T-cell (primary cell): ENCODE measurements at places on chromosomes 12 and 14. TPM values are rescaled to one million over a fixed set of nuclear protein-coding genes. Genes with fewer than 3 reads are reported as not detected.
A peak's percentile ranks its signal among the peaks of the same experiment; 100 is the strongest.

GRCh38 chr12:26119391-26119989, 5.3 kb downstream of the BHLHE41 start:
- H3K4me3 ChIP-seq = no peak overlapping the region
- H3K27ac ChIP-seq = no peak overlapping the region
- no peak for DNase-seq
- no peaks in the 10 kb centered on the region for H3K36me3 ChIP-seq

GRCh38 chr14:87995500-87996290, 2.7 kb upstream of the GALC start:
- no peaks in the 10 kb centered on the region for H3K27me3 ChIP-seq
- H3K36me3 ChIP-seq = no peaks in the 10 kb centered on the region
- H3K4me3 ChIP-seq = no peak overlapping the region
- peaks cover 31% of the 10 kb centered on the region for H3K4me1 ChIP-seq
- H3K27ac ChIP-seq = peak overlapping the region; percentile 98
- no peak for DNase-seq

OAS3 gene
- 18.4 TPM for total RNA-seq

ATL1 gene
- 2.1 TPM for total RNA-seq

NYNRIN gene
- 0.88 TPM for total RNA-seq

DNA sequence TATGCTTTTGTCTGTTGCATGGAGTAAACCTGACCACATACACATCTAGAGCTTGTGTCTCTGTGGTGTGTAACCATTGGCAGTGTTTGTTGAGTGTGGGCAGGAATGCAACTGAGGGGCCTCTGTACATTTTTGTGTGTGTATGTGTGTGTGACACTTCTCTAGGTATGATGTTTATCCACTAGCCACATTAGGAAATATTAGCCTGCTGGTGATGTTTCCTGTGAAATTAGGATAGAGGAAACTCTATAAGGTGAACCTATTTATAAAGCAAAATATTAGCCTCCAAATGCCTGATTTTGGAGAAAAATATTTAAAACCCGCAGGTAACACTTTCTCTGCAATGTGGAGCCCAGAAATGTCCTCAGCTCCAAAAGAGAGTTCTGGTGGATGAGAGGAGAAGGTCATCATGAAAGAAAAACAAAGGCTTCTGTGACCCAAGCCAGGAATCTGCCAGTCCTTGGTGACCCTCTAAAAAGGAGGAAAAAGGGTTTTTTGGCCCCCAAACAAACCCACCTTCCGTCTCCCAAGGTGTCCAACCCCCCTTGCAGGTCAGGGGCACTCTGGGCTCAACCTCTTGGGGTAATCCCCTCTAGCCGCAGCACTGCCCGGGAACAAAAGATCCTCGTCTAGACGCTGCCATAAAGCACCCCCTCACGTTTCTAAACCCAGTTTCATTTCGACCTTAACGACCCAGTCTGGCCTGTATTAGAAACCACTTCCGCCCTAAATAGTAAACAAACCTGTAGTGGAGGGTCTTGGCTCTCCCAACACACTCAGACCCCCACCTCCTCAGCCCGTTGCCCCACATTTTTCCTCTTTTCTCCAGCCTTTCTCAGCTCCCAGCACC, 3.1 kb upstream of the HOTAIR start:
- DNase-seq = no peak
- no peaks in the 10 kb centered on the region for H3K36me3 ChIP-seq
- no peak overlapping the region for H3K4me3 ChIP-seq

ACOT4 gene
- total RNA-seq = 1.2 TPM

GRCh38 chr12:119594772-119595445, 1.3 kb downstream of the TMEM233 start:
- no peak for DNase-seq
- no peaks in the 10 kb centered on the region for H3K36me3 ChIP-seq
- no peak overlapping the region for H3K4me3 ChIP-seq
- H3K4me1 ChIP-seq = no peaks in the 10 kb centered on the region

SLC2A13 gene
- total RNA-seq = 6.0 TPM

DNA sequence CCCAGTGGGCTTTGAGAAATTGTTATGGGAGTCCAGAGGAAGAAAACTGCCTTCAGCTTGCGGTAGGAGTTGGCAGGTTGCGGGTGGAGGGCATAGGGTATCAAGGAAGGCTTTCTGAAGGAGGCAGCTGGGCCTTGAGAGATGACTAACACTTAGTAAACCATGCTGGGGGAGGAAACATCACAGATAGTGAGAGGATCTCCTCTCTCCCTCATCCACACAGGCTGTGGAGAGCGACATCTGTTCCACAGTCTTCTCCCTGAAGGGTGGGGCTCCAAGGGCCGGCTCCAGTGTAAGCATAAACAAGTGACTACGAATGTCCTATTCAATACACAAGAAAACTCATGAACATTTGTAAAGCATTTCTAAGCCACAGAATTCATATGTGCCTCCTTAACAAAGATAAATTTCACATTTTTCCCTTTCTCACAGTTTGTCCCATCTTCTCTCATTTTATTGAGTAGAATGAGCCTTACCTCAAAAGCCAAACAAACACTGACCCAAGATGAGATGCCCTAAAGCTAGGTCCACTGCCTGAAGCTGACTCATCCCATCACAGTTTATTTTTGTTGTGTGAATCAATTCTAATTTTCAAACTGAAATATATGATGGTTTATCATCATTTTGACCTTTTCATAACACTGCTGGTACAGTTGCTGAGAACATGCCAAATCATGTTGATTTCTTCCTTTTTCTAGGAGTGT, 227.9 kb downstream of the SLC25A21 start:
- no peaks in the 10 kb centered on the region for H3K36me3 ChIP-seq
- no peak overlapping the region for H3K27ac ChIP-seq
- no peak overlapping the region for H3K4me3 ChIP-seq
- no peak for DNase-seq

- no peaks in the 10 kb centered on the region for H3K27me3 ChIP-seq
- H3K36me3 ChIP-seq = no peaks in the 10 kb centered on the region
These were observed 108.4 kb downstream of the C12orf42 start for GRCh38 chr12:103387385-103387784.
